Colonic mucosa (tissue), 4 donors: ENCODE measurements at places on chromosomes 2 and 18. TPM values are rescaled to one million over a fixed set of nuclear protein-coding genes. Genes with fewer than 3 reads are reported as not detected.

- no peak for DNase-seq
Observed at GRCh38 chr2:6896930-6897759, 19.6 kb downstream of the RSAD2 start.

- peak; percentile 23 for DNase-seq
Observed at GRCh38 chr18:61896757-61897156, 4.0 kb upstream of the RNF152 start.

- no peak for DNase-seq
Observed at GRCh38 chr2:16034151-16034974, 94.0 kb downstream of the MYCN start.

DNA sequence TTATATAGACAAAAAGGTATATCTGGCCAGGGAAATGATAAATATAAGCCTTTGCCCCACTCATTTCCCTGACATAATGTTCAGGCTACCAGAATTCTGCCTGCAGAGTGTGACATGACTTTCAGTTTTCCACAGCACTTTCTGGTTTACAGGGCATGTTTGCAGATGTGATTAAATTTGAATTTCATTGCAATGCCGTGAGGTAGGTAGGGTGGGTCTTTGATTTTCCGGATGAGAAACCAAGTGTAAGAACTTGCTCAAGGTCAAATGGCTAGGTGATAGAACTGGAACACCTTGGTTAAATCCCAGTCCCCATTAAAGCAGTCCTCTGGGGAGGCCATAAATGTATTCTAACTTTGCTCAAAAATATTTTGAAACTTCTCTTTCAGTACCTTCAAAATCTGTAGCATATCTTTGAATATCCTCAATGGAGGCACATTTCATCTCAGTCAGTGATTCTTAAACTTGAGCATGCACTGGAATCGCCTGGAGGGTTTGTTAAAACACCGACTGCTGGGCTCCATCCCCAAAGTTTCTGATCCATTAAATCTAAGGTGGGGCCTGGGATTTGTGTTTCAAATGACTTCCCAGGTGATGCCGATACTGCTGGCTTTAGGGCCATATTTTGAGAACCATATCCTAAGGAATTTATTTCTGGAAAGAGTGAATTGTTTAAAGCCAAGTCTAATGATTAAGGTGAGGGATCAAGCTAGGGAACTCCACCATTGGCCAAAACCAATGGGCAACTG, 35.0 kb downstream of the MRPL33 start:
- DNase-seq = no peak

- no peak for DNase-seq
Observed at GRCh38 chr2:56118474-56118873, 65.3 kb upstream of the CCDC85A start.

DNA sequence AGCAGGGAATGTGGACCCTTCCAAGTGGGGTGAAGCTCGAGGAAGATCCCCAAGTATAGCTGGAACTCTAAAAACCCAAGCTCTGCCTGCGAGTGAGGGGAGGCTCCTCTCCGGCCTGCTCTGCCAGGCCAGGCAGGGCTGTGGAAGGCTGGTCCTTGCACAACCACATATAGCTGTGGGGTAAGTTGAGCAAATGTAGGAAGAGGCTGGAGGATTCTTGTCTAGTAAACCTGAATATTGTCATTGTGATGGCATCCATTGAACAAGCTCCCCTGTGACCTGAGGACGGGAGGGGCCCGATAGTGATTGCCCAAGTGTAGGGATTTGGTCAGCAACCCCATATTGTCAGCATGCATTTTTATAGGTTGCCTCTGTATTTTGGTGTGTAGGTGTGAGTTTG, 103.0 kb downstream of the ACKR3 start:
- no peak for DNase-seq

DNA sequence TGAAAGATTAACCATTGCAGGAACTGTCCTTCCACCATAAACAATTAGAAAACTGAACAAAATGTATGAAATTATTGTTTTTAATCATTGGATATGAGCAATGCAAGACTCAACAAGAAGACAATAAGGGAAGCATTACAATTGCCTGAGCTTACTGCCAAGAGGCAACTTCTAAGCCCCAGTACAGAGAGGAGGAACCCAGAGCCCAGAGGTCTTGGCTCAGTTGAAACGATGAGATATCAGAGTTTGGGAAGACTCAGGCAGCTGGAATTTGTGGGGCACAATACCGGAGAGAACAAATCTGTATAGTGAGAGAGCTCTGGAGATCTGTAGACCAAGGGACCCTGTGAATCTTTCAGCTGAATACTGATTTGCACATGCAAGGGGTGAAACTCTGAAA, 80.6 kb upstream of the ZFP36L2 start:
- no peak for DNase-seq

DNA sequence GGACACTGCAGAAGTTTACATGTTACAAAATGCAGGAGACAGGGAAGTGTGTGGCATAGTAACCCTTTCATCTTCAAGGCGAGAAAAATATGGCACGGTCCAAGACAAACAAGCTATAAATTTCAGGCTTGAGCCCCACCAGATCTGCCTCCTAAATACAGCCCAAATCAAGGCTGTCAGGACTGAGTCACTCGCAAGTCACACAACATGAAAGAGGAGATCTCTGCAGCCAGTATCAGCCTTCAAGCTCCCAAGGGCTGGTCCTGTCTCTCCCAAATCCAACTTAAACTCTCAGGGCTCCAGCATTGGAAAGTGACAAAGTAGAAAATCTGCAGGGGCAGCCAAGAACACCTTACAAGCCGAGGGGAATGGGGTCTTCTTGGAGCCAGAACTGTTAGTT, 106.3 kb upstream of the GATA6 start:
- DNase-seq = no peak

DNA sequence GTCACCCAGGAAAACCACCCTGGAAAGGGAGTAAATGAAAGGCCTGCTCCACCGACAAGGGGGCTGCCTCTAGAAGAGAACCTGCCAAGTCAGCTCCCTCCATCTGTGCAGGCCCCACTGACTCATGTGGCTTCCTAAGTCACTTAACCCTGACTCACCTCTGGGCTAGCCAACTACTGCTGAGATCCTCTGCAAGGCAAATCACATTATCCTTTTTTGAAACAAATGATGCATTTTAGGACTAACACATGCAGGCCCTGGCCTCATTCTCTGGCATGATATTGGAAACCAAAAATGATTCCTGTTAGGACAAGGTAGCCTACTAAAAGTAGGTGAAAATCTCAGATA, 474.6 kb downstream of the EPHA4 start:
- DNase-seq = no peak

GRCh38 chr2:71898851-71899681, 248.6 kb downstream of the CYP26B1 start:
- DNase-seq = no peak

DNA sequence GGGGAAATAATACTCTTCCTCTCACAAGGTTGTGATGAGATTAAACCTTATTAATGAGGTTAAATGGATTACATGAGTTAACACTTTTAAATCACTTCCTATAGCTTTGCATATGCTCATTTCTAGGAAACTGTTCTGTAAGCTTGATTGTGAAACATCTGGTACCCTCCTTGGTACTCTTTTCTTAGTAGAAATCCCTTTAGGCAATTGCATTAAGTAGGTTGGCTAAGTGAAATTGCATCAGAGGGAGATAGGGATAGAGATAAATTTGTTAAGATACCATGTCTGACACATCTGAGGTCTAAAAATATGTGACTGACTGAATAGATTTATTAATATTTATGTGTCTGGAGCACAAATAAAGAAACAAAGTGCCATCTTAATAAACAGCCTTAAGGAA, 275.9 kb upstream of the MAP2 start:
- DNase-seq = no peak

DNA sequence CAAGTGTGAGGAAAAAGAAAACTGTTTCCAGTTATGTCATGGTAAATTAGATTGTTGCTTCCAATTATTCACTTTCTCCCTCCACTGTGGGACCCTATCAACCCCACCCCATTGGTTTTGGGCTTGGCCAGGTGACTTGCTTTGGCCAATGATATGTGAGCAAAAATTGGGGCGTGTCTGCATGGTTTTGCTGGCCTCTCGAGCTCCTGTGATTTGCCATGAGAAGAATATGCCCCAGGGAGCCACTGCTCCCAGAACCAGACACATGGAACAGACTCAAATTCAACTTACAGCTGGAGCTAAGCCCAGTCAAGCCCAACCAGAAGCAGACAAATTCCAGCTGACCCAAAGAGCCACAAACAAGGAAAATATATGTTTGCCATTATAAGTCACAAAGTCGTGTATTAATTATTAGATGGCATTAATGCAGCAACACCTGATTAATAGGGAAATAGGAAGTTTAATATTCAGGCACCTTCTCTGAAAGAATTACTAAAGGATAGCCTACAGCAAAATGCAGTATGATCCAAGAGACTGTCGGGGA, 248.9 kb downstream of the ANAPC1 start:
- no peak for DNase-seq

GRCh38 chr2:232447091-232447620, 8.8 kb upstream of the ALPI start:
- DNase-seq = no peak

Gene SLC40A1
- total RNA-seq = 183 TPM

Gene ST8SIA5
- 0.32 TPM for total RNA-seq

Gene DSEL
- 1.6 TPM for total RNA-seq

Gene CDCA7
- 30.0 TPM for total RNA-seq

Gene ZNF2
- total RNA-seq = 3.3 TPM

Gene ALPI
- total RNA-seq = 9.4 TPM

Gene SLC38A11
- total RNA-seq = 3.0 TPM

Gene NLRC4
- total RNA-seq = 0.74 TPM

Gene SCG2
- total RNA-seq = 4.1 TPM

Gene AKAIN1
- not detected for total RNA-seq

Gene SERPINB5
- 6.1 TPM for total RNA-seq

Gene SULT6B1
- total RNA-seq = not detected

Gene GREB1
- total RNA-seq = 0.77 TPM

Gene INHBB
- total RNA-seq = 3.1 TPM

Gene FBXO48
- 2.3 TPM for total RNA-seq
